ENCODE measurements at places on chromosomes 1 and 21. TPM values are rescaled to one million over a fixed set of nuclear protein-coding genes. Genes with fewer than 3 reads are reported as not detected.

- no peak for DNase-seq
Observed at GRCh38 chr1:96096613-96097321, 624.8 kb upstream of the PTBP2 start.

GRCh38 chr1:225878282-225878681 is 3.9 kb downstream of the TMEM63A start:
- DNase-seq: no peak

Gene PLPPR5
- polyA plus RNA-seq: 1.7 TPM

Gene KCNA2
- 0.42 TPM for polyA plus RNA-seq

Gene MSH4
- polyA plus RNA-seq: 1.1 TPM

All from left renal cortex interstitium (tissue), 4 donors.